Activated T-cell treated with anti-CD3 and anti-CD28 coated beads for 24 hours (primary cell): ENCODE measurements at places on chromosomes 7 and 10.

DNA sequence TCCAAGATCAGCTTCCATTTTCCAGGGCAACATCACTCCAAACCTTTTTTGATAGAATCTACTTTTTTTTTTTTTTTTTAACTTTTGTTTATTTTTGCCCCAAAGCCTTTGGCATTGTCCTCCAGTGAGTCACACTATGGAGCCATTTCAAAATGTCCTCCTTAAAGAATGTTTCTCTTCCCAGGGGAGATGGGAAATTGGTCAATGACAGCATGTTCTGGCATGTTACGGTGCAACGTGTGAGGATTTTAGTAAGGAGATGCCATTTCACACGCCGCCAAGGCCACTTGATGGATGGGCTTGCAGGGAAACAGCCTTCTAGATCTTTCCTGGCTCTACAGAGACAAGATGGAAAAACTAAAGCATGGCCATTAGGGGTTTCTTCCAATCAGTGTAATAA, 30.7 kb upstream of the TRIL start:
- no peak for DNase-seq

DNA sequence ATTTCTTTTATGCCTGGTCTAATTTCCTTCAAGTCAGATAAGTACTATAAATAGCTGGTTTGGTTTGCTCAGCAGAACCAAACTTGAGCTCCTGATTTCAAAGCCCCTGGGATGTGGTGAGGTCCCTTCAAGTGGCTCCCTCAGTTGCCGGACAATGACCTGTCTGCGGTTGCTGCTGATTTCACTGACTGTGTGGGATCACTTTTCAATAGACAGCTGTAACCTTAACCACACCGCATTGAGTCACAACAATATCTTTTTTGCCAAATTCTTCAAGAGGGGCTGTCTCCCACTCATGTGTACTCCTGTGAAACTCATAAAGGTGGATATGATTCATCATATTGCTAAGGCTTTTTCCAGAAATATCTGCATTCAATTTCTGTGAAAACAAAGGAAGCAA, 23.1 kb upstream of the ITGA8 start:
- DNase-seq = no peak

- DNase-seq = no peak
Observed at GRCh38 chr10:108556186-108556585, 1367.1 kb downstream of the XPNPEP1 start.

GRCh38 chr7:17940951-17941431, 697 bp upstream of the SNX13 start:
- no peak for DNase-seq
